CD4-positive, alpha-beta T cell treated with Interleukin-12 subunit alpha and Interleukin-12 subunit beta, for 1 hour (primary cell): ENCODE measurements at places on chromosomes 13 and 19.

DNA sequence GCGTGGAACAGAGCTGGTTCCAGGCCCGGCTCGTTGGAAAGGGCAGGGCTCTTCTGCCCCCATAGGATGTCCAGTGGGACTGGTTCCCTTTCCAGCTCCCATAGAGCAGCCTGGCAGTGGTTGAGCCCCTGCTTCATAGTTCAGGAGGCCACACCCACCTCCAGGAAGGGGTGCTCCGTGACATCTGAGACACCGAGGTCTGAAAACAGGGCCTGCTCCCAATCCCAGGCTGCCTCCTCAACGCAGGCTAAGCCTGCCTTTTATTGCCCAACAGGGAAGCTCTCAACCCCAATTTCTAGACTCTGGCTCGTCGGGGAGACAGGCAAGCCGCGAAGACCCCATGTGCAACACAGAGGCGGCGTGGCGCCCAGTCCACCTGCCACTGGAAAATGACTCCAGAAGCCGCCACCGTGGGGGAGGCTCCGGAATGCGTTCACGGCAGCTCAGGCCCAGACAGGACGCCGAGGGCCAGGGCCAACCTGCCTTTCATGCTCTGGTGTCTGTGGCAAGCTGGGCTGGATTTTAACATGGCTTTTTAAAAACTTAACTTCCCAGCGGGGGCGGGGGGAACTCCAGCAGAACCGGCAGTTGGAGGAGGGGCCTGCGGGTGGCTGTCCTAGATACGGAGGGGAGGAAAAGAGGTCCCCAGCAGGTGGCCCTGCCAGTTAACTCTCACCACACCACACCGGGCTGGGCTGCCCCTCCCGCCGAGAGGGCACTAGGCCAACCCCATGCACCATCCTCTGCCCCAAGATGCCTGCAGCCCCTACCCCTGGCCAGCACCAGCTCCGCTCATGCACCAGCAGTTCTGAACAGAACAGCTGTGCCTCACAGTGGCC, 17.9 kb upstream of the TINCR start:
- DNase-seq, result peak; percentile 42

GRCh38 chr19:48658483-48658882, 12.5 kb upstream of the CA11 start:
- DNase-seq, result no peak

GRCh38 chr19:43598445-43599240, 2.2 kb downstream of the ZNF576 start:
- no peak for DNase-seq

DNA sequence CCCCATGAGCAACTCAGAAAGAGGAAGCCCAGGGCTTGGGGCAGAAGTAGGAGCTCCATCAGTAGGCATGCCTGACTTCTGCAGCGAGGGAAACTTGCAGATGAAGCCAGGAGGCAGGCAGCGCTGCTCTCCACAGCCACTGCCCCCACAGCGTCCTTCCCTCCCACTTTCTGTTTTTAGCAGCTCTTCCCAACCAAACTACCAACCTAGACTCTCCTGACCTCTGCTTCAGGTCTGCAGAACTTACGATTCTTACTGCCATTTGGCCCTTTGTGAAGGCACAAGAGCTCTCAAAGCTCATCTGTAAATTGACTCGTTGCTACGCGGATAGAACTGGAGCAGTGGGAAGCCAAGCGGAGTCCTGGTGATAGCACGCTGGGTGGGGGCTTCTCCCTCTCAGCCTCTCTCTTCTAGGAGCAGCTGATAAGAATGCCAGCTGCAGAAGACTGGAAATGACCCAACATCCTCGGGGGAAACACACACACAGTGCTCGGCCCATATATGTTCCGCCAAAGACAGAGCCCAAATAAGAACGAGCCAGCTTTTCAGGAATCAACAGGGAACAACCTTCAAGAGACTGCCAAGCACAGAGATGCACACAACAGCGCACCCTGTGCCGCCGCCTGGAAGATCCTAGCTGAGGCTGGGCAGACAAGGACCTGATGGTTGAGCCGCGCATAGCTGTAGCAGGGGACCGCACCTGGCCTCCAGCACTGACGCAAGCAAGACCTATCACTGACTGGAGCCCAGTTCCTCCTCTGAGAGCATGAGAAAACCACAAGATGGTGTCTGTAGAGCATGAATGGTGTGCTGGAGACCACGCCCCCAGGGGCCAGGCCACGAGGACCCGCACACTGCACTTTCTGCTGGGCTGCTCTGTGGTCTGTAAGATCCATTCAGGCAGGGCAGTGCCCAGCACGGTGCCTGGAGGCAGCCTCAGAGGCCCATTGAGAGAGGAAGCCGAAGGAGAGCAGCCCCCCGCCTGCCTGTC, 15.9 kb upstream of the SLC35E1 start:
- DNase-seq, result peak; percentile 70

- DNase-seq, result no peak
These were observed 7.7 kb downstream of the EPS15L1 start for GRCh38 chr19:16463991-16464575.

- peak; percentile 77 for DNase-seq
These were observed 54.3 kb downstream of the GATAD2A start for GRCh38 chr19:19459707-19460251.

GRCh38 chr19:44447916-44448674, at the start of gene ZNF229:
ZNF229 (minus strand) TSS chr19:44448472; CDS start chr19:44442847, 5,625 bp downstream.
- DNase-seq, result peak; percentile 66

- no peak for DNase-seq
These were observed 2.1 kb upstream of the KLHL26 start for GRCh38 chr19:18634612-18635297.

DNA sequence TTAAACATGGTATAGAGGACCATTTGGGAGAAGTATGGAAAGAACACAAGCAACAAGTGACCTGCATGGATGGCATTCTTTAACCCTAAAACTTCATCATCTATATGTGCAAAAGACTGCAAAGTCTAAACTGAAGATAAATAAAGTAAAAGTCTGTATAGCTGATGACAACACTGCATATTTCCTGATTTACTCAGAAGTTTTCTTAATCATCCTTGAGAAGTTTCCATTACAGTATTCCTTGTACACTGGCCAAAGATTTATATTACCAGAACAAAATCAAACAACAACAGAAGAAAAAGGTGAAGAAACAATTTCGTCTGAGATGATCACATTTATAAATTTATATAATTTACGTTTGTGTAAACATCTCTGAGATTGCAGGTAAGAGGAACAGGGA, 805.7 kb downstream of the PCDH9 start:
- DNase-seq, result no peak

DNA sequence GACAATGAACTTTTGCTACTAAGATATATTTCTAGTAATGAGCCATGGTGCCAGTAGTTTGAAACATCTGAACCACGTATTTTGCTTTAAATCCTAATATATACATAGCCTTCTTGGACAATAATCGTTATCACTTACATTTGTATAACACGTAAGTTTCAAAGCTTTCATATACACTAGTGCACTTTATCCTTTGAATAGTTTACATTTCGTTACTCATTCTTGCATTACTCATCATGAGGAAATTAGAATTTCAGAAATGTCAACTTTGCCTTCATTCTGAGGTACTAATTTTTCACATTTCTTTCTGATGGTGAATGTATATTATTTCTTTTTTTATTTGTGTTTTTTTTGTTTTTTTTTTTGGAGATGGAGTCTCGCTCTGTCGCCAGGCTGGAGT, 5.8 kb downstream of the KBTBD7 start:
- no peak for DNase-seq

DNA sequence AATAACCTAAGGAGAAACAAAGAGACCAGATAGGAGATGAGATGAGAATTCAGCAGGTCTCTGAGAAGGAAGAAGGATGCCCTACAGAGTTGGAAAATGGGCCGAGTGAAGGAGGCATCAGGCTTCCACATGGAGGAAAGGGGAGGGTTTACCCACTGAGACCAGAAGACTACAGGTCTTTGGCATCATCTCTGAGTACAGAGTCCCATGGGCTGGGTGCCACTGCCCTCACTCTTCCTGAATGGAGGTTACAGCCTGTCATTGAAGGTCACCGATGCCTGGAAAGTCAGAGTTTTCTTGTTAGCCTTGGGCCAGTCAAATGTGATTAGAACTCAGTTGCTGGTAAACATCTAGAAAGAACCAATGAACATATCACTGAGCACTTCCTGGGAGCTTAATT, 9.9 kb downstream of the ZNF302 start:
- no peak for DNase-seq

DNA sequence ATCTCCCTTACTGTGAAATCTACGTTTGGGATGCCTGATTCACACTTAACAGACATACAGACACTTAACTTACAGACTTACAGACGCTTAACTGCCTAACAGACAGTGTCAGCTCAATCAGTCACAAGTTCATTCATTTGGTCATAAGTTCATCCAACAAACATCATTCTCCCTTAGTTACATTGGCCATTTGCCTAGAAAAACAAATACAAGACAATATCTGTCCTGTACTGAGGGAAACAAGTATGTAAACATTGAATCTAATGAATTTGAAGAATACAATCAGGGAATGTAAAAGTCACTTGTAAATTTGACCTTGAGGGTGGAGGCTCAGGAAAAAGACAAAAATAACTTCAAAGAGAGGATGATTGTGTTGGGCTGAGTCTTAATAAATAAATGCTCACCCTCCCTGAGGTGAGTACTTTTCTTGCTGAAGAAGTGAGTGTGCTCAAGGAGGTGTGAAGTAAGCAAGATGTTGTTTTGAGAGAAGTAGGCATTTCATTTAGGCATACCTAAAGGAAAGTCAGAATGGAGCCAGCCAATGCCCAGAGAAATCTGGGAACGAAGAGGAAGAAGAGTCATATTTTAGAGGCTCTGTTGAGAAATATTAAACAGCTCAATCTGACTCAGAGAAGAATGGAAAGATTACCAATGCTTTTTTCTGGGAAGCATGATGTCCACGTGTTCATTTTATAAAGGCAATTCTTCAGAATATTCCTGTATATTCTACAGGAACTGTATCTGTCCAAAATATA, 958.4 kb upstream of the SLC10A2 start:
- DNase-seq, result no peak

- DNase-seq, result no peak
These were observed 989 bp upstream of the SACS start for GRCh38 chr13:23434491-23434890.

DNA sequence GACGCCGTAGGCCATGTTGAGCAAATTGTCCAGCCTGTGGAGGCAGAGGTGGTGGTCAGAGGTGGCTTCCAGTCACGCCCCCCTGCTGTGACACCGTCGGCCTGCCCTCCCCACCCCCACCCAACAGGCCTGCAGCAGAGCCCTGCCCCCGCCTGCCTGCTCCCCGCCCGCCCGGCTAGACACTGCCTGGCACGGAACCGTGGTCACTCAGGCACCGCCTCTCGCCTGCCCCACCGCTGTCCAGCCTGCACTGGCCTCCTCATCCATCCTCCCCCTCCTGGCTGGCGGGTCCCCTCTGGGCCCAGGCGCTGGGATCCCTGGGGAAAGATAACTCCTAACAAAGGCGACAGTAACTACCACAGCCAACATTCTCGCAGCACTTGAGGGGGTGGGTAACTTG, 21.7 kb downstream of the PRKCSH start:
- DNase-seq, result no peak

GRCh38 chr13:98105929-98106336, 37.0 kb upstream of the FARP1 start:
- no peak for DNase-seq

GRCh38 chr19:8451885-8452284, 7.1 kb downstream of the HNRNPM start:
- DNase-seq, result peak; percentile 33

GRCh38 chr13:99227909-99228688, 27.4 kb downstream of the UBAC2 start:
- DNase-seq, result no peak

GRCh38 chr19:16235811-16236652, 38.3 kb downstream of the AP1M1 start:
- no peak for DNase-seq

DNA sequence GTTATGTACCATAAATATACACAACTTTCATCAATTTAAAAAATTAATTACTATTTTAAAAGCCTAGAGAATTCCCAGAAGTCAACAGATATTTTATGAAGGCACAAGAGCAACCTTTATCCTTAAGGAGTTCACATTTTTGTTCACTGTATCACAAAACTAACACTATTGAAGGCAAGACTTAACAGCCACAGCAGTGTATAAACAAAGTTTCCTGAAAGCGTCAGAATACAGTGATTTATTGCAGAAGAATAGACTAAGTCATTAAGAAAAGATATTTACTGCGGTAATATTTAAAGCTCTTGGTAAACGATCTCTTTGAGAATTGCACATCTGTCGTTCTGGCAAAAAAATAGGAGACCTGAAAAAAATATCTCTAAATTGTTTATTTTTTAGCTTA, 419.3 kb upstream of the NBEA start:
- DNase-seq, result no peak

GRCh38 chr13:24328145-24328544, 18.8 kb downstream of the C1QTNF9 start:
- DNase-seq, result no peak

DNA sequence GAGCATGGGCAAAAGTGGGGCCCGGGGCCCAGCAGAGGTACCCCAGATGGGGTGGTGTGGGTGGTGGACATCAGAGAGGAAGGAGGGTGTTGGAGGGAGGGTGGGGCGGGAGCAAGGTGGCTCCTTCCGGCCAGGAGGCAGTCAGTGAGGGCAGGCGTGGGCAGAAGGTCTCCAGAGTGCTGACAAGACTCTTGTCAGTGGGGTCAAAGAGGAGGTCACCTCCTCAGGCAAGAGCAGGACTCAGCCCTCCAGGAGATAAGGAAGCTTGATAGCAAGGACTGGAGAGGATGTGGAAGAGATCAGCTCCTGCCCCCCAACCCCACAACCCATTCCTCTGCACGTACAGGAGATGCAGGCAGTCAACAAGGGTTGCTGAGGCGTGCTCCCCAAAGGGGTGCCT, 9.8 kb downstream of the GJA3 start:
- no peak for DNase-seq

- no peak for DNase-seq
These were observed 9.2 kb downstream of the CYP2B6 start for GRCh38 chr19:41000310-41000737.

GRCh38 chr13:107275945-107276614, 708.1 kb upstream of the ARGLU1 start:
- no peak for DNase-seq

DNA sequence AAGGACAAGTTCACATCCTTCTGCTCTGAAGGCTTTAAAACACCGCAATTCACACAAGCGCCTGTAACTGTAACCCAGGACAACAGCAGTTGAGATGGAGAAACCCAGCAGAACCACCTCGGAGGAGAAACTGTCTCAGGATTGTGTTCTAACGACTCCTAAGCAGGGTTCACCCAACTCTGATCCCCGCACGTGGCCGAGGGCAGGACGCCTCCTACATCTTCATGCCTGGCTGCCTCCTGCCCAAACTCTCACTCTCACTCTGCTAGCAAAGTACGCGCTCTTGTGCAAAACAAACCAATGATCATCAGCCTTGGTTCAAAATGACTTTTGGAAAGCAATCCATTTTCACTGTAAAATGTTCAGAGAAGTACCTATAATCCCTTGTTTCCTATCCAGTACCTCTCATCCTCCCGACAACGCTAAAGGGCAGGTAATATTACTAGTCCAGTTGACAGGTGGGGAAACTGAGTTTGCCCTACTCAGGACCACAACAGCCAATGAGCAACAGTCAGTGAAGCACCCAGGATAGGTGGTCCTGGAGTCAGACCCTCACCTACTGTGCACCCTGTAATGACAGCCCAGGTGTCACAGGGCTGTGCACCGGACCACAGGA, 25.6 kb downstream of the EPS15L1 start:
- DNase-seq, result no peak

GRCh38 chr13:28613562-28613961, 45.4 kb upstream of the POMP start:
- DNase-seq, result no peak

- DNase-seq, result no peak
These were observed 204.0 kb upstream of the GPR12 start for GRCh38 chr13:26964278-26965250.
